Activated effector memory CD4-positive, alpha-beta T cell treated with Interleukin-2 at 50 U/mL for 16 hours (primary cell): ENCODE measurements at places on chromosomes 3 and 15.

GRCh38 chr3:108017587-108017986, 73.2 kb downstream of the CD47 start:
- no peak for DNase-seq

DNA sequence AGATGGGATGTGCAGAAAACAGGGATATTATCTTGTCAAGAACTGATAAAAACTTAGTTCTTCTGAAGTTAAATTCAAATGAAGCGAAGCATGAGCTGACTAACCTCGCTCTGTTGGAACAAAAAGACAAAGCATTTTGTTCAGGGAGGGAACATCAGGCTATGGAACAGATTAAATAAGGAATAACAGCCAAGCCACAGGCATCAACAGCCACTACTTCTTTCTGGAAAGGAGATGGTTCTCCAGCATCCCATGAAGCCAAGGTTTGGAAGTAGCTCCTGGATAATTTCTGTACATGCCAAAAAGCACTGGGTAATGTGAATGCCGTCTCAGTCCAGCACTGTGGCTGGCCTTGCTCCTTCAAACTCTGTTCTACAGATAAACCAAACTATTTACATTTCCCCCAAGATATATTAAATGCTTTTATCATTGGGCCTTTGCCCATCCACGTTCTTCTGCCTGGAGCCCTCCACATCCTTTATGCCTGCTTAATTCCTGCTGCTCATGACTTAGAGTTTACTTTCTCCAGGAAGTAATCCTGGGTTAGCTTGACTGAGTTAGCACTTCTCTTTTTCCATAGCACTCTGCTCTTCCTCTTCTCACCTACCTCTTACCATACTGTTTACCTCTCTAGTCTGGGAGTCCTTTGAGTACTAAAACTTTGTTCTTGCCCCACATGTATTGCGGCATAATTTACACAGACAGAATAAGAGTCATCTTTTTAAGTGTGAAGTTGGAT, 232.0 kb downstream of the CLSTN2 start:
- DNase-seq: no peak

DNA sequence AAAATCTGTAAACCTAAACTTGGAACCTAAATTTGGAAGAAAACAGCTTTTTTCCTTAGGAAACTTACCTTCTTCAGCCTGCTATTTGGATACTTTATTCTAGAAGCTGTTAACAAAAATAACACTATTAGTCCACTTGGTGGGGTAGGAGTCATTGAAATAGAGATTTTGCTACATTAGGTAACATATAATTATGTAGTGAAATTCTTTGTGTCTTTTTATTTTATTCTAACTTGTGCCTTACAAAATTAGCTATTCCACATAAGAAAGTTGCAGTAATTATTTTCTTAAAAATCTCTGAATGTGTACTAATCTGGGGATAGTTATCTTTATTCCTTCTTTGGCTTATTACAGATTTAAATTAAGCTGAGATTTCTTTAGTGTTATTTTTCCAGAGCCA, 360.4 kb upstream of the ROBO2 start:
- no peak for DNase-seq

GRCh38 chr15:41653760-41654159, 6.4 kb upstream of the MGA start:
- no peak for DNase-seq

DNA sequence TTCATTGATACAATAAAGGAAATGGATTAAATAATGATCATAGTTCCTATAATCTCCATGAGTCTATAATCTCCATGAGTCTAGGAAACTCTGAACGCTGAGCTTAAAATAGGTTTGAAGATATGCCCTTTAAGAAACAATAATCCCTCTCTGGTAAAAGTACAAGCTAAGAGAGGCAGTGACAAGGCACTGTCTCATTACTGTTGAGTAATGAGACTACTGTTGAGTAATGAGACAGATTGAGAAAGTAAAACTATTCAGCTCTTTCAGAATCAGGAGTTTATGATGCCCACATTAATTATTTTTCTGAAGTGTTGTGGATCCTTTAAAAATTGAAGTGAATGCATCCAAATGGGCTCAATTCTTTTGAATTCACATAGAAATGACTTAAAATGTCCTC, 235.5 kb upstream of the THRB start:
- no peak for DNase-seq

GRCh38 chr3:138673641-138674530, 65.3 kb downstream of the FAIM start:
- no peak for DNase-seq

DNA sequence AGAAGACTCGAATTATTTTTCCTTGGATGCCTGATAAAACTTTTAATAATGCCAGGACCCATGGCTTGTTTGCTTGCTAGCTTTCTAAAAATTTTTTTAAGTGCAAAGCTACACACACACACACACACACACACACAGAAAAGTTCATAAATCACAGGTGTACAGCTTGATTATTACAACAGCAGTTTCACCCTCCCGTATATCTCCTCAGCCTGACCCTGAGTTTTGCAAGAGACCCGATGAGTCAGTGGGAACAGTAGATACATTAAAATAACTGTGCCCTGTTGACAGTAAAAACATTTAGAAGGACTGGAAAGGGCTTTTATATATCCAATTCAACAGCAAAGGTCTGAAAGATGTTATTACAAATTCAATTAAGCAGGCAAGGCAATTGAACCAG, 46.7 kb downstream of the EMC4 start:
- no peak for DNase-seq
